T-helper 1 cell treated with Interleukin-12 subunit alpha and Interleukin-12 subunit beta and Interleukin-4 antibody, amounts not matched to agents 30 ng/mL and 1 ng/mL, for 36 hours (primary cell): ENCODE measurements at places on chromosomes 16 and 17. TPM values are rescaled to one million over a fixed set of nuclear protein-coding genes. Genes with fewer than 3 reads are reported as not detected.

ALDH3A2 gene
- 30.9 and 32.7 TPM in 2 replicates for total RNA-seq

SHISA6 gene
- not detected in 2 replicates for total RNA-seq

ASPA gene
- total RNA-seq, result not detected in 2 replicates

CDH5 gene
- not detected in 2 replicates for total RNA-seq

PIMREG gene
- 19.6 and 19.9 TPM in 2 replicates for total RNA-seq

NPIPB2 gene
- 11.0 and 13.0 TPM in 2 replicates for total RNA-seq

YBX2 gene
- 0.39 and 0.63 TPM in 2 replicates for total RNA-seq

KRT31 gene
- not detected in 2 replicates for total RNA-seq

TP53TG3C gene
- not detected in 2 replicates for total RNA-seq
